ENCODE measurements at places on chromosomes 2 and 18.

DNA sequence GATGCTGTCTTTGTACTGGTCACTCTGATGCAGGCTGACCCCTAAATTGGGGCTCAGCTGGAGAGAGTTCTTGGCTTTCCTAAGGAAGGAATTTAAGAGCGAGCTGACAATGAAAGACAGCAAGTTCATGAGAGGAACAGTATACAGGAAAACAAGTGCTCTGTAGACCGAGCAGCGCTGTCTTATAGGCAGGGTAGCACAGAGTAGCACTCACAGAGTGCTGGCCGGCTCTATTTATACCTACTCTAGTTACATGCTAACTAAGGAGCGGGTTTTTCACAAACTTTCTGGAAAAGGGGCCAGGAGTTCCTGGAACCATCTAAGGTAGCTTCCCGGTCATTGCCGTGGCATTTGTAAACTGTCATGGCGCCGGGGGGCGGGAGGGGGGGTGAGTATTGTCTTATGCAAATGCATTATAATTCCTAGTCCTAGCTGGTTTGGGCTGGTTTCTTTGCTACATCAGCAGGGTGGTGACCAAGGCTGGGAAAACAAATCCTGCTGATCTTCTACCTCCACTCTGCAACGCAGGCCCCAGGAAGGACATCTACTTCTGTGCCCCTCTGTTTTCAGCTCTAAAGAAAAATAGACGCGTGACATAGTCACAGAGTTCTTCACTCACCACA, 31.6 kb upstream of the MAP3K20 start:
- no peak for DNase-seq

DNA sequence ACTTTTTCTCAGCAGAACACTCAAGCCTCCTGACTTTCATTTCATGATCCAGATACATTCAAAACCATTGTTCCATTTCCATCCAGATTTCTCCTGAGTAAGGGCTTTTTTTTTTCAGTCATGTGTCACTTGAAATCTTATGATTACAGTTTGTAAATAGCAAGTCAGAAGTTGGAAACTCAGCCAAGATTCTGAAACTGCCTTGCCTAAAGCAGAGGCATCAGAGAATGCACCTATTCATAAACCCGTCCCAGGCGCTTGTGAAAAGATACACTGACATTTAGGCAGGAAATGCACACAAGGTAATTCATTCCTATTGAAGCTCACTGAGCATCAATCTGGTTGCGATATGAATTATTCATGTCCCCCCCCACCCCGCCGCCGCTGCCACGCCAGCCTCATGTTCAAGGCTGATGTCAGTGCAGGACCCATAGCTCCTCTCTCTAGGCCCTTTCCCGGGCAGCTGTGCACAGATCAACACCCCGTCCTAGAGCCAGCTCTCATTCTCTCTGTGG, 30.4 kb upstream of the MGAT4A start:
- DNase-seq, result no peak

- DNase-seq, result no peak
These were observed 721.0 kb downstream of the PLCL1 start for GRCh38 chr2:198525211-198525969.

- no peak for DNase-seq
These were observed at the start of gene NETO1 for GRCh38 chr18:72867746-72868584. TSS of gene NETO1 (minus strand) at chr18:72867987. CDS start at chr18:72867291, 696 bp downstream.

DNA sequence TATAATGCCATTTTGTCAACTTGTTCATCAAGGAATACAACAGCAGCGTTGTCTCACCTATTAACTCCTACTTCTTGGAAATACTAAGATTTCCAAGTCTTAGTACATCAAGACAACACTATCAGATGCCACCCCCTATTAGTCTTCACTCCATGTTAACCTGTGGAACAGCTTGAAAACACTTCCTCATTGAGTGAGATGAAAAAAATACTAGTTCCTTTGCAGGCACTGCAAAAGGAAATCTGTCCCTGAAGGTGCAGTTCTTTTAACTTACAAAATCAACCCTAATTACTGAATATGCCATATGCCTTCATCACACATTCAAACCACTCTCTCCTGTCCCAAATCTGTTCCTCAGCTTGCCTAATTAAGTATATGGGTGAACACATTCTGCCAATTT, 4.0 kb downstream of the CWC22 start:
- DNase-seq, result no peak

GRCh38 chr2:28678175-28678855, 73.3 kb upstream of the PPP1CB start:
- DNase-seq, result no peak

- no peak for DNase-seq
These were observed 35.9 kb downstream of the MYO5B start for GRCh38 chr18:50158866-50159653.

- DNase-seq, result peak; percentile 29
These were observed 38.1 kb downstream of the TMEM87B start for GRCh38 chr2:112093216-112093615.

GRCh38 chr2:109087055-109087663, 41.8 kb upstream of the SH3RF3 start:
- no peak for DNase-seq

GRCh38 chr18:45879681-45880655, 54.5 kb downstream of the SIGLEC15 start:
- peak; percentile 65 for DNase-seq

- peak; percentile 34 for DNase-seq
These were observed 18.5 kb upstream of the CCDC93 start for GRCh38 chr2:118032169-118033013.

- peak; percentile 70 for DNase-seq
These were observed at the start of gene OBSL1 for GRCh38 chr2:219571311-219572236. TSS of gene OBSL1 (minus strand) at chr2:219571539. CDS start at chr2:219571232, 307 bp downstream.

- DNase-seq, result no peak
These were observed 52.5 kb upstream of the CTDP1 start for GRCh38 chr18:79626905-79627749.

GRCh38 chr2:30439296-30439695, 7.8 kb upstream of the LCLAT1 start:
- no peak for DNase-seq

DNA sequence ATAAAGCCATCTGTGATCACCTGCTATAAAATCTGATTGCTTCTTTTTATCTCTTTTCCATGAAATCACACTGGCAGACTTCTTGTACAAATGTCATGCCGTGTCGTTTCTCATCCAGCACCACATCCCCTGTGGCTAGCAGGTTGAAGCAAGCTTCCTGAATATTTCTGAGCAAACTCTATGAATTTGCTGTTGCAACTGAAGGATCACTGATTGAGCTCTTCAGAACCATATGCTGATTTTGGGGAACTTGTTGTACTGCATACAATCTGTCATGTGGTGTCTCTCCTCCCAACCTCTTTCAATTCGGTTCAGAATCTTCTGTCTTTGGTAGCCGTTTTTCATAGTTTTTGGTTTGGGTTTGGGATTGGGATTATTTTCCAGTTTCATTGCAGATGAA, 57.7 kb upstream of the RBMS1 start:
- DNase-seq, result no peak

GRCh38 chr2:158211502-158211901, 109.8 kb downstream of the UPP2 start:
- DNase-seq, result no peak
